Panc1 (cell line): ENCODE measurements at places on chromosomes 1 and 21. TPM values are rescaled to one million over a fixed set of nuclear protein-coding genes. Genes with fewer than 3 reads are reported as not detected.

GRCh38 chr1:218454700-218455282 is 109.7 kb downstream of the TGFB2 start:
- no peak for DNase-seq

DNA sequence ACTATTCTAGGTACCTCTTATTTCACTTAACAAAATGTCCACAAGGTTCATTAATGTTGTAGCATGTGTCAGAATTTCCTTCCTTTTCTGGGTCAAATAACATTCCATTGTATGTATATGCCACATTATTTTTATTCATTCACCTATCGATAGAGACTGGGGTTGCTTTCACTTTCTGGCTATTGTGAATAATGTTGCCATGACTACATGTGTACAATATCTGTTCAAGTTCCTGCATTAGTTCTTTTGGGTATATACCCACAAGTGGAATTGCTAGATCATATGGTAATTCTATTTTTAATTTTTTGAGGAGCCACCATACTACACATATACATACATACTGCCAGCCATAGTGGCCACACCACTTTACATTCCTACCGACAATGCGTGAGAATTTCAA is 158.4 kb downstream of the ZZZ3 start:
- DNase-seq = no peak

- no peak for DNase-seq
Measured at GRCh38 chr1:64569411-64569810, 99.5 kb downstream of the CACHD1 start.

GRCh38 chr1:152886758-152887409 is 8.8 kb downstream of the SMCP start:
- DNase-seq = no peak

PLEKHN1 gene
- total RNA-seq = 9.8 TPM

CPLANE2 gene
- 17.8 TPM for total RNA-seq
